ENCODE measurements at places on chromosomes 1 and 21. TPM values are rescaled to one million over a fixed set of nuclear protein-coding genes. Genes with fewer than 3 reads are reported as not detected.

The SLC19A1 gene
- 3.2 TPM for total RNA-seq

The TGFBR3 gene
- 32.2 TPM for total RNA-seq

The RER1 gene
- 77.8 TPM for total RNA-seq

The ZSCAN20 gene
- 11.2 TPM for total RNA-seq

The KISS1 gene
- total RNA-seq: not detected

The SRSF4 gene
- 30.4 TPM for total RNA-seq

The RIMS3 gene
- 6.2 TPM for total RNA-seq

The SPATC1L gene
- 6.9 TPM for total RNA-seq

All from osteoblast (primary cell).